ENCODE measurements at places on chromosomes 3 and 15.

DNA sequence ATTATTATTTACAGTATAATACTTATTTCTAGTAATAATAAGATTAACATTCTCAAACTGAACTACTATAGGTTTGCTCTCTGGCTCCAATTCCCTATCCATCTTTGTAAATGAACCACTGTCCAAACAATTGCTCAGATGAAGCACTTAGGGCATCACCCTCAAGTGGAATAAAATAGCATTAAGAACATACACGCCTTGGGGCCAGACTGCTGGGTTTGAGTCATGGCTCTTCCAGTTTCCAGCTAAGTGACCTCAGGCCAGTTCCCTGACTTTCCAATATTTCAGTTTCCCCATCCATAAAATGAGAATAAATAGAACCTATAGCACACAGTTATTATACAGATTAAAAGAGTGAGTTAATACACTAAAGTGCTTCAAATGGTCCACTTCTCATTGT is 507.2 kb downstream of the MAGI1 start:
- DNase-seq, result no peak

DNA sequence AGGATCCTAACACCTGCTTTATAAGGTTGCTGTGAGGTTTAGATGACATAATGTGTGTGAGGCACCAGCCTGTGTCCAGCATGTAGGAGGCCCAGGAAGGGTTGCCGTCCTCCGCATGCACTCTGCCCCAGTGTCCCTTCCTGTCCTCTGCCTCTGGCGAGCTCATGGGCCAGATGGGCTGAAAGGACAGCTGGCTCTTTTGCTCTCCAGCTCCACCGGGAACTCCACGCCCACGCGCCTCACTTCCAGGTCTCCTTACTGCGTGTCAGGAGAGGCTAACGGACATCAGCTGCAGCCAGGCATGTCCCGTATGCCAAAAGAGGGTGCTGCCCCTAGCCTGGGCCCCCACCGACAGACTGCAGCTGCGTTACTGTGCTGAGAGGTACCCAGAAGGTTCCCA is 12.2 kb downstream of the MUC20 start:
- no peak for DNase-seq

GRCh38 chr3:181695661-181696491 is 15.8 kb upstream of the SOX2 start:
- peak; percentile 30 for DNase-seq

DNA sequence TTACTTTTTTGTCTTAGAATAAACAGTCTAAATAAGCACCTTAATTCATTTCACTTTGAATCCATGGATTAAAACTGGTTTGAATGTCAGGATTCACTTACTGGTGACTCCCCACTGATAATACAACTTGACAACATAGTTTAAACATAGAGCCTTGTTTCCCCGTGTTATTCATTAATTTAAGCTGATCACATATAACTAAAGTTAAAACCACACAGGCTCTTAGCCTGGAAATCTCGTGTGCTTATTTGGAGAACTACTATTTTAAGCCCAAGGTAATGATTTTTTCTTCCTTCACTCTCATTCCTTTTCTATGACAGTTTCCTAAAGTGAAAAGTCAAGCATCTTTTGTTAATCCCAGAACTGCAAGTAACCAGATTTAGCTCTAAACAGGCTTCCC is 64.2 kb downstream of the HACD2 start:
- no peak for DNase-seq

- DNase-seq, result no peak
These were observed 13.2 kb upstream of the PRSS50 start for GRCh38 chr3:46730819-46731218.

- DNase-seq, result no peak
These were observed 92.0 kb downstream of the ALCAM start for GRCh38 chr3:105458518-105459215.

- no peak for DNase-seq
These were observed 42.8 kb upstream of the RNU6-1 start for GRCh38 chr15:67882487-67883233.

GRCh38 chr3:84304214-84304613 is 654.6 kb upstream of the CADM2 start:
- no peak for DNase-seq

- DNase-seq, result no peak
These were observed 390.4 kb upstream of the LMCD1 start for GRCh38 chr3:8110966-8111798.

GRCh38 chr15:77370580-77370979 is 49.3 kb downstream of the PEAK1 start:
- no peak for DNase-seq

- DNase-seq, result no peak
These were observed 140.4 kb upstream of the ABI3BP start for GRCh38 chr3:101133652-101134051.

GRCh38 chr3:180626844-180627243 is 24.9 kb downstream of the TTC14 start:
- no peak for DNase-seq

DNA sequence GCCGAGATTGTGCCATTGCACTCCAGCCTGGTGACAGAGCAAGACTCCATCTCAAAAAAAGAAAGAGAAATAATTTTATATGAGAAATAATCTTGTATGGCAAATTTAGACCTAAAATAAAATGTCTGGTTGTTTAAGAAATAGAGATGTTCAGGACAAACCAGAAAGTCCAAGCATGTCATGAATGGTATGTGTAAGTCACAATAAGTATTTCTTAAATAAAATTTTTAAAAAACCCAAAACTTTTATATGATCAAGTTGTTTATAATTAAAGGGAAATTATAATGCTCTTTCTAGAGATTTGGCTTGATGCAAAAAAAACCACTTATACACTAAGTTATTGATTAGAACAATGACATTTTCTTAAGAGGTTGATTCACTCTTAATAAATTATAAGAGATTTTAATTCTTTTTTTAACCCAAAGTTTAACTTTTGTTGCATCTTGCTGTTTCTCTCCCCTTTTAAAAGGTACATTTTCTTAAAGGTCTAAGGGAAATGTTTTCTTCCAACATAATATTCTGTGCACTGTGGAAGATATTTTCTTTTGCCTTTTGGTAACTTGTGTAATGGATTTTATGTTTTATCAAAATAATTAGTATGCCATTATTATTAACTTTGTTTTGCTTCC is 105.7 kb downstream of the RTP4 start:
- DNase-seq, result no peak

DNA sequence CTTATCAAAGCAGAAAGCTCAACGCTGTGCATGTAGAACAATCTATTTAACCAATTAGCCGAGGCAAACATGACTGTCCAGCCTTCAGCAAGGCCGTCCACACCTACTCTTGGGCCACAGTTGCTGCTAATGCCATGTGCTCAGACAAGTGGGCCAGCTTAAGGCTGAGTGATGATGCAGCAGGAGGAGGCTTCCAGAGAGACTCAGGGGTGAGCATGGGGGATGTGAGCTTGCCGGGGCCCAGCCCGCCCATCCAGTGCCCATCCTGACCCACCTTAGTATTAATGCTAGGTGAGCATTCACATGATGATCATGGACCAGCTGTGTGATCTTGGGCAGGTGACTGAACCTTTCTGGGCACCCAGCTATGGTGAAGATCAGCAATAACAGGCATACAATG is 150.1 kb downstream of the TPRA1 start:
- DNase-seq, result no peak

GRCh38 chr3:9079676-9080075 is 116.4 kb upstream of the RAD18 start:
- DNase-seq, result no peak

- DNase-seq, result no peak
These were observed 121.3 kb upstream of the THBS1 start for GRCh38 chr15:39459548-39459947.

- DNase-seq, result peak; percentile 75
These were observed 114.7 kb downstream of the ETFA start for GRCh38 chr15:76196269-76197231.

DNA sequence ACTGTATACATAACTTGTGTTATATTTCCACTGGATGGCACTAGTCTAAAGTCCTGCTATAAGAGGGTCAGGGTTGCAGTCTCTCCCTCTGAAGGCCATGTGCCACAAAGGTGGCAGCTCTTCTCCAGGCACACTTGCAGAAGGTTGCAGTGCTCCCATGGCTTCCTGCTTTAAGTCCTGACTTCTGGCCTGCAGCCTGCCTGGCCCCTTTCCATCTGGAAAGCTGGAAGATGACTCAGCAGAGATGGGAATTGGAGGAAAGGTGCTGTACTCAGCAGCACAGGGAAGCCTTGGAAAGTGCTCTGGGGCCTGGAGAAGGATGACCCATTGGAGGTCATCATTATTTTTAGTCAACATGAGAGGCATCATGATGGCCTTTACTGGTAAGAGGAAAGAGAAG is 40.9 kb upstream of the MRPL3 start:
- DNase-seq, result peak; percentile 41

- peak; percentile 86 for DNase-seq
These were observed 180.3 kb upstream of the TSC22D2 start for GRCh38 chr3:150227839-150228238.

DNA sequence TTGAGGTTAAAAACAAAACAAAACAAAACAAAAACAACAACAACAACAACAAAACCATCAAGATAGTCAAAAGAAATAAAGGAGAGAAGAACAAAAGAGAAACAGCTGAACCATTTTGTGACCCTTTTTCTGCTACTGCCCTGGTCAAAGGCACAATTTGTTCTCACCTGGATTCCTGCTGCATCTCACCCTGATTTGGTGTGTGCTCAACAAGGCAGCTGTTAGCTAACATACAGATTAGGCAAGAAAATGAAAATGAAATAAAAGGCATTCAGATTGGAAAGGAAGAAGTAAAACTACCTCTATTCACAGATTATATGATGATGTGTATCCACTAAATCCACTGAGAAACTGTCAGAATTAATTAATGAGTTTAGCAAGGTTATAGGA is 28.7 kb upstream of the XIRP1 start:
- DNase-seq, result no peak

DNA sequence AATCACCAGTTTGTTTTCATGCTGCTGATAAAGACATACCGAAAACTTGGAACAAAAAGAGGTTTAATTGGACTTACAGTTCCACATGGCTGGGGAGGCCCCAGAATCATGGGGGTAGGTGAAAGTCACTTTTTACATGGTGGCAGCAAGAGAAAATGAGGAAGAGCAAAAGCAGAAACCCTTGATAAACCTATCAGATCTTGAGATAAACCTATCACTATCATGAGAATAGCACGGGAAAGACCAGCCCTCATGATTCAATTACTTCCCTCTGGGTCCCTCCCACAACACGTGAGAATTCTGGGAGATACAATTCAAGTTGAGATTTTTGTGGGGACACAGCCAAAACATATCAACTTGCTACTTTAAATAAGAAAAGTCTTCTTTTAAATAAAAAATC is 28.9 kb downstream of the CD200R1L start:
- no peak for DNase-seq

GRCh38 chr3:125186261-125186787 is 26.2 kb downstream of the SLC12A8 start:
- no peak for DNase-seq

DNA sequence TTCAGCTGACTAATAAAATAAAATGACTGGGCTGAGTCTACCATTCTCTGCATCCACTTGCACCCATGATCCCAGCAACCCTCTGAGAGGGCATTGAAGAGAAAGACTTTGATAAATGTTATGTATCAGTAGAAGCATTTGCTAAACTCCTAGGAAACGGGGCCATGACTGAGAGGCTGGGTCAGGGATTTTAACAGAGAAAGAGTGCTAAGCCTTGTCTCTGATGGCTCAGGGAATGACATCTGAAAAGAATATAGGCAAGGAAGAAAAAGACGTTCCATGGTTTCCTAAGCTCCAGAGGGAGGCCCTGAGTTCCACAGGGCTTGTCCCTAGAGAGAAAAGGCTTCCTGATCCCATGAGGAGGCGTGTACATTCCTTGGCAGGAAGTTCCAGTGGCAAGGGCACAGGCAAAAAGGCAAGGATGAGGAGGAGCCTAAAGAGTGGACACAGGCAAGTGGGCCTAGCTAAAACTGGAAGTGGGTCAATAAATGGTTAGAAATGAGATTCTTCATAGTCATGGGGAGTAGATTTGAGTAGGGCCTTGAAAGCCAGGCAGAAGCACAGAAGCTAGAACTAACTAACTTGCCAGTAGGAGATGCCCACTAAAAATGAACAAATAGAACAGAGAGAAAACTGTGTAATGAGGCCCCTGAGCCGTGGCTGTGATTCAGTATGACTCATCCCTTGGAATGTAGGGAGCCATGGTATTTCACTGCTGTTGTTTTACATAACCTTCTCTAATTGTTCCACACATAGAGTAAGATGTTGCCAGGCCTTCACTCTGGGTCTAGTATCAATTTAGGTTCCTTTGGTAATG is 44.9 kb upstream of the MANF start:
- DNase-seq, result no peak

- no peak for DNase-seq
These were observed 107.1 kb downstream of the DGKG start for GRCh38 chr3:186254676-186255650.

DNA sequence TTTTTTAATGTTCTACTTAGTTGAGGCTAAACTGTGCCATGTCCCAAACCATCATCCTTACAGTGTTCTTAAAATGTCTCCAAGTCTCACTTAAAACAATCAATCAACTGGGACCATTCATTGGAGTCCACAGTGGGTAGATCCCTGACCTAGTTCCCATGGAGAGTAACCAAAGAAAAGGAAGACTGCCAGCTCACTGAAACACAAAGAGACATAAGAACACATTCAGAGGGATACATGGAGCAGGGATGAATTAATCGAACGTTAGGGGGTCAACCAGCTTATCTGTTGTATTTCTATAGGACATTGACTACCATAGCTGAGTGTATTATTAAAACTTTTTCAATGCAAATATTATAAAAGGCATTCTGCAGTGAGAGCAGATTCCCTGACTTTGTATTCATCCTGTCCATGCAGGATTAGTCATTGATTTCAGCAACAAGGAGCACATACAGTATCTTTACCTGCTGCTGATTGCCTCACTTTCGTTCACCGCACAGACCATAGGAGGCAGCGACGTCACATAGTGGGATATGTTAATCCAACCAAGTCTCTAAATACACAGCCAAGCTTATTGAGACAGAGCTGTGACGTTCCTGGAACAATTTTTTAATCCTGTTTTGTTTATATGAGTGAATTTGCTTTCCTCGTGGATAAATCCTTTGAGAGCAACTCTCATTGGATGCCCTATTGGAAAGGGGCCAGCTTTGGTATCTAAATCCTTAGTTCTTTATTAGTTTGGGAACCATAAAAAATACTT is 364.9 kb upstream of the RBMS3 start:
- DNase-seq, result peak; percentile 37

- no peak for DNase-seq
These were observed 136.5 kb upstream of the AZI2 start for GRCh38 chr3:28485164-28485563.

GRCh38 chr3:128505771-128506170 is 12.8 kb upstream of the GATA2 start:
- DNase-seq, result no peak

- no peak for DNase-seq
These were observed 10.6 kb upstream of the GLCE start for GRCh38 chr15:69149803-69150202.

Data from mucosa of descending colon (tissue), 3 donors.